ENCODE measurements at places on chromosomes 11 and 22. TPM values are rescaled to one million over a fixed set of nuclear protein-coding genes. Genes with fewer than 3 reads are reported as not detected.

Gene CEND1
- 0.09 TPM for total RNA-seq

Gene ESAM
- total RNA-seq = 9.3 TPM

Gene CASP1
- total RNA-seq = 28.2 TPM

Gene OR8D4
- not detected for total RNA-seq

Gene TPCN2
- total RNA-seq = 12.0 TPM

Gene RFPL2
- total RNA-seq = 0.09 TPM

Gene PACSIN3
- 16.6 TPM for total RNA-seq

Gene PARVA
- 20.9 TPM for total RNA-seq

Gene WNT7B
- total RNA-seq = not detected

Gene DRICH1
- not detected for total RNA-seq

Gene CSKMT
- 6.0 TPM for total RNA-seq

Gene SEPTIN3
- total RNA-seq = 0.09 TPM

Gene PRR5
- 10.8 TPM for total RNA-seq

Gene C22orf31
- total RNA-seq = not detected

Gene MRGPRX4
- 0.87 TPM for total RNA-seq

Gene NTM
- 0.54 TPM for total RNA-seq

Gene IGSF22
- 0.33 TPM for total RNA-seq

Gene BDNF
- total RNA-seq = 0.33 TPM

Gene DEUP1
- not detected for total RNA-seq

Gene DRAP1
- 110 TPM for total RNA-seq

Gene AMPD3
- total RNA-seq = 9.1 TPM

Gene CBLIF
- total RNA-seq = not detected

Gene PDE2A
- 369 TPM for total RNA-seq

Gene TOM1
- 28.2 TPM for total RNA-seq

Gene PGA5
- total RNA-seq = not detected

Gene MRGPRX3
- 0.33 TPM for total RNA-seq

Gene MS4A6A
- not detected for total RNA-seq

Gene CRACR2B
- total RNA-seq = 28.8 TPM

Gene FIBIN
- total RNA-seq = under 0.01 TPM

Gene ASPHD2
- total RNA-seq = 1.1 TPM

Gene C2CD2L
- 3.6 TPM for total RNA-seq

Gene F2
- total RNA-seq = not detected

Gene OTOG
- total RNA-seq = not detected

Gene C2CD3
- 11.0 TPM for total RNA-seq

Gene OR5AK2
- not detected for total RNA-seq

Data from dermis lymphatic vessel endothelial cell (primary cell).